Gastroesophageal sphincter (tissue), 4 donors: ENCODE measurements at places on chromosomes 1 and 21. TPM values are rescaled to one million over a fixed set of nuclear protein-coding genes. Genes with fewer than 3 reads are reported as not detected.

SELP gene
- 3.5 TPM for total RNA-seq

LAMC2 gene
- 21.5 TPM for total RNA-seq

DNA sequence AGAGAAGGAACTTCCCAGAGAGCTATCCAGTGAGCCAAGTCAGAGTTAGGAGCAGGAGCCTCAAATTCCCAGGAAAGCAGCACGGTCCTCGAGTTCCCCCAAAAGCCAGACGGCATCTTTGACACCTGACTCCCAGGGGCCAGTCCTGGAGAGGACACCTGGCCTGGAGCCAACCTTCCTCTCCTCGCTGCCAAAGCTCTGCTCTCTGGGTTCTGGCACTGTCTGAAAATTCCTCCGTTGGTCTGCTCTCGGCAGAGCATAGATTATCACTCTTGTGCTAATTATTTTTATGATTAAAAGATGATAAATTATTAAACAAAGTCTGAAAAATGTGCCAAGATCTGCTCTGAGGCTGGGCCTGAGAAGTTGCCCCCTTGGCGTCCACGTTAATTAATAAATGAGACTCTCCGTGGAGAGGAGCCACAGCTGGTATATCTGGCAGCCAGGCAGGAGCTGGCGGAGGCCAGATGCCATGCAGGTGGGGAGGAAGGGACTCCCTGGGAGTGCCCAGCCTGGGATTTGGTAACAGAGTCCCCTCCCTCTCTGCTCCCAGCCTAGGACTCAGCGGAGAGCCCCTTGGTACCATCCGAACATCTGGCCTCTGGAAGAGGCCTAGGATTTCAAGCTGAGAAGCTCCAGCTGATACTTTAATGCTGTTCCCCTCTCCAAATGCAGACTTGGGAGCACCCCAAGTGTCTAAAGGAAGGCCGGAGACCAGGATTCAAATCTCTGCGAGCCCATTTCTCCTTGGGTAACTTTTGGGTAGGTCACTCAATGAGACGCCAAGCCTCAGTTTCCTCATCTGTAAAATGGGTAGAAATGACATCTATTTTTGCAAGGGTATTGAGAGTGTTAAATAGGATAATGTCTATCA, 163.7 kb upstream of the POU3F1 start:
- no peak for ATAC-seq

TSPAN2 gene
- 72.8 TPM for total RNA-seq

DNA sequence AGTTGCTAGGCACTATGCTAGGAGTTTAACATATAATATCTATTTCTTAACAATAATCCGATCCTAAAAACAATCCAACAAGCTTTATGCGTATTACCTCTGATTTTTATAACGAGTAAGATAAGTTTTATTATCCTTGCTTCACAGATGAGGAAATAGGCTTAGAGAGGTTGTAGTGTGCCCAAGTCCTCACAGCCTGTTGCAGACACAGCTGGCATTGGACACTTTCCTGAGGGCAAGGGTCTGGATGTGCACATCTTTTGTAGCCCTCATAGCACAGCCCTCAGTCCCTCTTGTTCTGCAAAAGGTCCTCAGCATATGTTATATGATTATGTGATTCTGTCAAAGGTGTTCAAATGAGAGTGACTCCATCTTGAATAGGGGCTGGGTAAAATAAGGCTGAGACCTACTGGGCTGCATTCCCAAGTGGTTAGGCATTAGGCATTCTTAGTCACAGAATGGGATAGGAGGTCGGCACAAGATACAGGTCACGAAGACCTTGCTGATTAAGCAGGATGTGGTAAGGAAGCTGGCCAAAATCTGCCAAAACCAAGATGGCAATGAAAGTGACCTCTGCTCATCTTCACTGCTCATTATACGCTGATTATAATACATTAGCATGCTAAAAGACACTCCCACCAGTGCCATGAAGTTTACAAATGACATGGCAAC, 75.7 kb upstream of the F3 start:
- ATAC-seq = no peak

ASPM gene
- total RNA-seq = 0.27 TPM

GRCh38 chr1:211928290-211928801, 97.8 kb upstream of the LPGAT1 start:
- no peak for ATAC-seq

- no peak for ATAC-seq
Measured at GRCh38 chr1:46487818-46488218, 1.8 kb upstream of the DMBX1 start.

OLFM3 gene
- 0.27 TPM for total RNA-seq

NPPB gene
- not detected for total RNA-seq

IPP gene
- total RNA-seq = 7.9 TPM

GRCh38 chr1:245996811-245997210, 510.3 kb downstream of the SMYD3 start:
- ATAC-seq = no peak

DNA sequence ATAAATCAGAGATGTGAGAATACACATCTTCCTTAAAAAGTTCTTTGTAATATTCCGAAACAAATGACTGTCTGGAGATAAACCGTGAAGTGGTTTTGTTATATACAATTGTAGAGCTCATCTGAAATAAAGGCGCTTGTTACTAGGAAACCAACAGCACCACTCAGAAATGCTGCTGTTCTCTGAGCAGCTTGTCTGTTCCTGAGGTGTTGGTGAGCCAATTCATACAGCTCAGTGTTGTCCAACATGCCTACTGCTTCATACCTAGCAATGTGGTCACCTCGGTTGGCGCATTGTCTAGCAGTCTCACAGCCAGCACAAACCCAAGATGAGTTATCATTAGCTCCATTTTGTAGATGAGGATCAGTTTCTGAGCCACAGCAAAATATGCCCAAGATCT, 44.4 kb downstream of the GFI1 start:
- ATAC-seq = no peak

ANGPTL1 gene
- 152 TPM for total RNA-seq

- ATAC-seq = no peak
Measured at GRCh38 chr1:204142032-204142974, 9.5 kb downstream of the ETNK2 start.

DNA sequence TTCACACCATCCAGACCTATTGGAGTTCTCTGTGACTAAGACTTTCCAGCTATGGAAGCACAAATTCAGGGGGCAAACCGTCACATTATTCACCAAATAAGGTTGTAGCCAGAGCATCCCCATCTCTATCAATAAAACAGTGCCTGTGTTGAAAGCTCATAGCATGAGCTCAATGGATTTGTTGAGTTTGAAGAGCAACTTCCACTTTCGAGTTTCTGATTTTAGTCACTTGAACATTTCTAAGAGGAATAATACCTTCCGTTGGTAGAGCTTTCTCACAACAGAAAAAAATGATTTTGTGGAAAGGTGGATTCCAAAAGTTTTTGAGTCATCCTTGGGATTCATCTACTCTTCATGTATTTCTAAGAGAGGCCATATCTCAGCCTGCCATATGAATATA, 13.0 kb upstream of the ELAVL4 start:
- no peak for ATAC-seq

DNA sequence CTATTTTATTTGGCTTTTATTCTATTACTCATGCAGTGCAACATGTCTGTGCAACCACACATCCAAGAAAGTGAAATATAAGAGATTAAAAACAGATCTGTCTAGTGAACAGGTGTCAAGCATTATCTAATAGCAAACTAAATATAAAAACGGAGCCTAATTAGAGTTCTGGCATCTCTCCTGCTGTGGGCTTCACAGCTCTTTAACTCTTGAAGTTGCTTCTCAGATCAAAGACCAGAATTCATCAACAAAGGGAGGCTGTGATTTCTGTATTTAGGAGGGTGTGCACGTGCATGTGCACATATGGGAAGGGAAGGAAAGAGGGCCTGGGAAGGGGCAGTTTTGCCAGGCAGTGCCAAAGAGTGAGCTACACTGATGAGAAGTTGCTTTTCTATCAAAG, 81.0 kb downstream of the MIS18A start:
- ATAC-seq = no peak

PPM1J gene
- 2.6 TPM for total RNA-seq

DNA sequence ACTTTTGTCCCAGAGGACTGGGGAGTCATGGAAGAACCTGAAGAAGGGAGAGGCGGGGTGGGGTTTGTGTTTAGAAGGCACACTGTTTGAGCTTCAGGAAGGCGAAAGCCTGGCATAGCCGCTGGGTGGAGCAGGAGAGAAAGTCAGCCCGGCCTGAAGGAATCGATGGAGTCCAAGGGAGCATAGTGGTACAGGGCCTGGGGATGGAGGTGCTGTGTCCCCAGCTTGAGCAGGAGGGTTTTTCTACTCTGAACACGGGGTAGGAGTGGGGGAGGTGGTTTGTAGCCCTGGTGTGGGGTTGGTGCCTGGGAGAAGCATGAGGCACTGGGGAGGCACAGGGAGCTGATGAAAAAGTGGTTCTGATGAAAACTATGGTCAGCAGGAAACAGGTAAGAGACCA, 4.7 kb upstream of the CCDC24 start:
- ATAC-seq = no peak

DNA sequence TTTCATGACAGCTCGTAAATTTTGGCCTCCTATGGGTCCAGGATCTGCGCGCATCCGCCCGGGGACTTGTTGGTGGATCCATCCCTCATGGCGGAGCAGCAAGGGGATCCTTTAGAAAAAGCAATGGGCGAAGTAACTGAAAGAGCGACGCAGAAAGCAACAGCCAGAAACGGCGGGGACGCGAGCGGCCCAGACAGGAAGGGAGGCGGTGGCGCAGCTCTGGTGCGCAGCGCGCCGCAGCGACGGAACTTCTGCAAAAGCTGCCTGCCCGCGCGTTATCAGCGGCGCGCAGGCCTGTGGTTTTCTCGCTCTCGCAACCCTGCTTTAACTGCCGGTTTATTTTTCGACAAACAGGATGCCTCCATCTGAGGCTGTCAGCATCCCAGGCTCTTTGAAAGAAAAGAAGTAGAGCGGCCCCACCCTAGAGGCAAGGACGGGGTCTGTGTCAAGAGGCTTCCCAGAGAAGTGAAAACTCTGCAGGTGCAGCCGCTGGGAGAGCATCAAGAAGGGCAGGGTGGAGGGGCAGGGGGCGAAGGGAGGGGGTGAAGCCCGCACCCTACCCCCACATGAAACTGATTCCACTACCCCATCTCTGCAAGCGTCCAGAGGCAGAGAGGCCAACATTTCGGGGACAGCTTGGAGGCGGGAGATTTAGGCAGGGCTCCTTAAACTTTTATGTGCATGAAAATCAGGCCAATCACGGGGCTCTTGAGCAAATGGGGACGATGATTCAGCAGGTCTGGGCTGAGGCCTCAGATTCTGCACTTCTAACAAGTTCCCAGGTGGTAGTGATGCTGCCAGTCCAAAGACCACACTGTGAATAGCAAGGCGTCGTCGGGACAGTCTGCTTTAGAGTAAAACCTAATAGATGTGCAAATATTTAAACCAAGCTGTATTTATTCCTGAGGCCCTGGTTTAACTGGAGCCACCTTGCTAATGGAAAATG, 22.2 kb downstream of the RUNX1 start:
- ATAC-seq = peak; percentile 28

DNA sequence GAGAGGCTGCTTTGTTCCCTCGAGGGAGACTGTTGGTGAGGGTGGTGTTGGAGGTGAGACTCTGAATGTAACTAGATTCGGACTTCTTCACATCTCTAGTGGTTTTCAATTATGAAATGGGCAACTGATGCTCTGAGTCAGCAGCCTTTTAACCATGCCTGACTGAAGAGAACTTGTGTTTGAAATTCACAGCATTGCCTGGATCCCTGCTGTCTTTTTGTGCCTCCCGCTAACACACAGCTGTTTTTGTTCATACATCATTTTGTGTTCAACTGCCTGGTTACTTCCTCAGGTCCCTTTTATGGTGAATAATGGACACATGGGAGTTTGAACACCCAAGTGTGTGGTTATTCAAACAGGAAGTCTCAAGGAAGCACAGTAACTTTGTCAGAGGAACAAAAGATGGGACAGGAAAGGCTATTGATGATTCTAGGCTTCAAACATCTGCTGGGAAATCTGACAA, 16.8 kb downstream of the LAMC1 start:
- ATAC-seq = no peak

CIART gene
- 7.9 TPM for total RNA-seq

- no peak for ATAC-seq
Measured at GRCh38 chr21:31524140-31524539, 135.4 kb upstream of the SOD1 start.

DNA sequence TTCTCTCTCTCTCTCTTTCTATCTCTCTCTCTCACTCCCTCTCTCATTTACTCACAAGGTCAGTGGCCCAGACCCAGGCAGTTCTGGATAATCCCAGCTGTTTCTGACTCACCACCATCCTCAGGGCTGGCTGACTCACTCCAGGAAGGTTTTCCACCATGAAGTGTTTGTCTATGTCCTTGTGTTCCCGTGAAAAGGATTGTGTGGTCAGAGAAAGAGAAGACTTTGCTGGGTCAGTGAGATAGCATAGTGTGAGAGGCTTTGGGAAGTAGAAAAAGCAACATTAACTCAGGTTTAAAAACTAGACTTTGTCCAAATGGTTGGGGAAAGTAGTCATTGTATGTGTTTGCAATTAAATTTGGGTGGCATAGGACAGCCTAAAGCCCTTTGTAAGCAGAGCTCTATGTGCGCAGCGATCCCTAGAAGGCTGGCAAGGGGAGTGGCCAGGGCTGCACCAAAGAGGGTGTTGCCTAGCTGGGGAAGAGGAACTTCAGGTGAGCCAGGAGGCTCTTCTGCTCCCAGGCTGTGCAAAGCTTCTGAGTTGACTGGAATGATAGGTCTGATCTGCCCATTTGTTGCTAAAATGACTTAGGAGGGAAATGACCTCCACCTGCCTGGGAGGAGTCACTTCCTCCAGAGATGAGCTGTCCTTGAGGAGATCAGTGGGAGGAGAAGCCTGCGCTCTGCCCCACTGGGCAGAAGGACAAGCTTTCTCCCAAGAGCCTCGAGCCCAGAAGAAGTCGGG, 4.9 kb upstream of the CAPN2 start:
- ATAC-seq = peak; percentile 93

HAPLN2 gene
- 3.0 TPM for total RNA-seq

- no peak for ATAC-seq
Measured at GRCh38 chr1:98172022-98172421, 251.2 kb upstream of the DPYD start.

ARMH1 gene
- 0.77 TPM for total RNA-seq

DNA sequence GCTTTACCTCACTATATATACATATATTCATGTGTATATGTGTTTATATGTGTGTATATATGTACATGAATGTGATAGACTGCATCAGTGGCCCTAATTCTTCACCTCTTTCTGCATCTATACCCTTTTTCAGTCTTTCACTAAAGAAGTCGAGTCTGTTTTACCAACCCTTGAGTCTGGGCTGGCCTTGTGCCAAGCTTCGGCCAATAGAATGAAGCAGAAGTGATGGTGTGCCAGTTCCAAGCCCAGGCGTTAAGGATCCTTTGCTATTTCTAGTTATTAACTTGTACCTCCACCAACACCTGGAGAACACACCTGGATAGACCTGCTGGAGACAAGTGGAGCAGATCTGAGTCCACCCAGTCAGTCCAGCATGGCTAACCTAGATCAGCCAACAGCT, 61.6 kb upstream of the PPM1J start:
- no peak for ATAC-seq

- no peak for ATAC-seq
Measured at GRCh38 chr1:226371027-226371694, 36.7 kb downstream of the PARP1 start.

PRAMEF14 gene
- total RNA-seq = not detected

DNA sequence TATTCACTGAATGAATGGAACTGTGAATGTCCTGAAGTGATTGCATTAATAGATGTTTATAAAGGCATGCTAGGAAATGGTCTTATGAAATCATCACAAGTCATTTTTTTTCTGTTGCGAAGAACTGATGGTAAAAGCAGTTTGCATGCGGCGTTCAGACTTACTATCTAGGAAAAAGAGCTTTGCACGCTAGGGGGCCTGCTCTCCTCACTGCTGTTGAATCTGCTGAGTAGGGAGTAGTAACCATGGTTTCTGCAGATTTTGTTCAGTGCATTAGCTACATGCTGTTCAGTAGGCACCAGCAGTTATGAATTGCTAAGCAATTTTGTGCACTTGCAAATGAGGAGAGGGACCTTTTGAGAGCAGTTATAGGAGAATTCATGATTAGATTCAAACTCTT, 57.9 kb downstream of the CENPF start:
- peak; percentile 69 for ATAC-seq
